ENCODE measurements at places on chromosomes 2 and 18. TPM values are rescaled to one million over a fixed set of nuclear protein-coding genes. Genes with fewer than 3 reads are reported as not detected.

DNA sequence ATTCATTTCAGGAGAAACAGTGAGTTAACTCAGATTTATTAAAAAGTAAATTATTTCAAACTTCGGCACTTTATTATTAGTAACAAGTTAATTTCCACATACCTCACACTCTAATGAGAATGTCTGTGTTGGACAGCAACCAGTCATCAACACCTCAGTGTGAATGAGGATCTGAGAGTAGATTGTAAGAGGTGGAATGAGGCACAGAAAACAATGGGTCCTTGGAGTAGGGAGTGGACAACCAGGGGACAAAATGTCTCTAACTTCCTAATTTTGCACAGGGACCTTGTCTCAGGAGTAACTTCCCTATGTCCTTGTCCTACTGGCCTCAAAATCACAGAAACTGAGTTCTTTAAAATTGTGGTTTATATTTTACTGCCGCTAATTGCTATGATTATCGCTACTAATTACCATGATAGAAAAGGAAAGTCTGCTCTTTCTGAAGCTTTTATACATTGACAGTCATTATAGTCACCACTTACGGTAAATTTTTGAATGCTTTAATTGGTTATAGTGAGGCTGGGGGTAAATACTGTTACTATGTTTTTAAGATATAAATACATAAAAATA is 82.2 kb upstream of the LRPPRC start:
- DNase-seq = no peak

DNA sequence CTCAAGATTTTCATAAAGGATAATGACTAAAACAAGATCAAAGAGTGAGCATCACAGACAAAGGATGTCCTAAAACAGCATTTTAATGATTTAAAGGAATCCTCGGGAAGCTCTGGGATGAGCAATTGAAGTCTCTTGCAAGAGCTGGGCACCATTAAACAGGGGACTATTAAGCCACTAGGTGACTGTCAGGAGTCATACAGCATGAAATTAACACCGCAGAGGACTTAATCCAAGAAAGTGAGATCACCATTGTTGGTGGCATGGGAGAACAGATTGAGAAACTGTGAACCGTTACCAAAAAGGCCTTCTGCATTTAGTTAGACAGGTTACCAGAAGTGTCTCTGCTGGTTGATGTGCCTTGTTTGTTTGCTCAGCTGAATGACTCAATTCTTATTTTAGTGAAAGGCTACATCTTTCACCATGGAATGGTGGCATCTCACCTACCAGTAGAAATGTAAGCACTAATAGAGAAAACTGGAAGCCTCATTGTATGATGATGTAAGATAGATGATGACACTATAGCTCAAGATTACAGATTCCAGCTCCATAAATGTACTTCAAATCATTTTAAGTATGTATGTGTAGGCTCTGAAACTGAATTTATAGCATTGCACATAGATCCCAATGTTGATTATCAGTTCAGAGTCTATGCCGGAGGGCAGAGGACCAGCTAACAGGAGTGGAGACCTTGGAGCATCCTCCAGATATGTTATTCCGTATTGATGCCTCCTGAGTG is 427.6 kb downstream of the SUCLG1 start:
- DNase-seq = no peak

- peak; percentile 57 for DNase-seq
Measured at GRCh38 chr2:177763531-177764265, 308.9 kb downstream of the PDE11A start.

DNA sequence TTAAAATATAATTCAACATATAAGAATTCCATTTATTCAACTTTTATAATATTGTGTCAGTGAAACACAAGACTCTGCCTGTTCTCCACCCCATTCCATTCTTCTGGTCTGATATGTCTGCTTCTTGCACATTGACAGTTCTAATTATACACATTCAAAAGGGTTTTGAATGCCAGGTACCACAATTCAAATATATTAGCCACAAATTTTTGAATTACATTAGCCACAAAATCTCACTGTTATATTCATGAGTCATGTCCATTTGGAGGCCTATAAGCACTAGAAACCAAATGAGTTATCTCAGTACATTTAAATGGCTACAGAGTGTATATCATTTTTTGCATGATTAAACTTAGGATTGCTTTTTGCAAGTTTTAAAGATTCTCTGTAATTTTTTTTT is 72.1 kb downstream of the CCDC150 start:
- DNase-seq = no peak

- no peak for DNase-seq
Measured at GRCh38 chr2:42050703-42051542, 3.1 kb downstream of the PKDCC start.

GRCh38 chr2:55403256-55403998 is 16.2 kb downstream of the CCDC88A start:
- DNase-seq = no peak

ACVR1C gene
- total RNA-seq = 2.2 TPM

DNA sequence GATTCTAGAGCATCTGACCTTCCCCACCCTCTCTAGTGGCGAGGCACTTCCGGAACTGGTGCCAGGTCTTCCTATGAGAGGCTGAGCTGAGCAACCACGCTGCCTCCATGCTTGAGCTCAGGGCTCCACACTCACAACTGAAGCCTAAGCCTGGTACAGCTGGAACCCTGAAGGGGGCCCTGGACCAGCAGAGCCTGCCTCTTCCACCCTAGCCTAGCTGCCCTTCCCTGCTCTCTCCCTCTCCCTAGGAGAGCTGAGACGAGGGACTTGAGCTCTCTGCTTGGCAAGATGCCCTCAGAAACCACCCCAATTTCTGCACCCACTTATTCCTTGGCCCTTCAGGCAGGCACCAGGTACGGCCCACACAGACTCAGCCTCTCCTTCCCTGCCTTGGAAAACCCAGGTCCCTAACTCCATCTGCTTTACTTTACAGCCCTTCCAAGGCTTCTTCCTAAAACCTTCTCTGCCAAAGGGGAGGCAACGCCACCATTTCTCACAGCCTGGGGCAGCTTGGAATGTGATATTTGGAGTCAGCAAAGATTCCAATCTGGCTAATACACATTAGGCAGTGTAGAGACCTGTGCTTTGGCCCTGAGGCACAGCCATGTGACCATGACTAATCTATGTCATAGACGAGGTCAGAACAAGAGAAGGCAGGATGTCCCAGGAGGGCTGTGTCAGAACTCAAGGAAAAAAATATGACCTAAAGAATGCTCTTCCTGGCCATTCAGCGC is 18.8 kb downstream of the COX7A2L start:
- no peak for DNase-seq

DNA sequence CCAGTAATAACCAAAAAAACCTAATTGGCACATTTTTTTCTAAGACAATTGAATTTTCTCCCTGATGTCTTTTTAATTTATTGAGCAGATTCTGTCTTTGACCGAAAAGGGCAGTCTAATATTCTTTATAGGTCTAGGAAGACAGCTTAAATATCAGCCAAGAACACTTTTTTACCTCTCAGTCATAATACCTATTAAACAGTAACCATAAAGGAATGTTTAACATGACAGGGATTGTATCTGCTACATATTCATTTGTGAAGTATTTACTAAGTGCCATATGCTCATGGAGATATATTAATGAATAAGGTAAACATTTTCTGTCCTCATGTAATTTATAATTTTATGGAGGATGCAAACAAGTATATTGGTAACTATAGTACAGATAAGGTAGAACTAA is 3.1 kb upstream of the HTR2B start:
- no peak for DNase-seq

GRCh38 chr2:205628422-205628821 is 53.9 kb upstream of the NRP2 start:
- DNase-seq = no peak

ABCB11 gene
- 68.5 TPM for total RNA-seq

- DNase-seq = no peak
Measured at GRCh38 chr2:5150871-5151270, 541.3 kb upstream of the SOX11 start.

GRCh38 chr2:172551271-172551670 is 4.6 kb upstream of the PDK1 start:
- no peak for DNase-seq

GRCh38 chr2:31139671-31140070 is 1.4 kb upstream of the GALNT14 start:
- DNase-seq = no peak

UGT1A10 gene
- total RNA-seq = 0.45 TPM

DNA sequence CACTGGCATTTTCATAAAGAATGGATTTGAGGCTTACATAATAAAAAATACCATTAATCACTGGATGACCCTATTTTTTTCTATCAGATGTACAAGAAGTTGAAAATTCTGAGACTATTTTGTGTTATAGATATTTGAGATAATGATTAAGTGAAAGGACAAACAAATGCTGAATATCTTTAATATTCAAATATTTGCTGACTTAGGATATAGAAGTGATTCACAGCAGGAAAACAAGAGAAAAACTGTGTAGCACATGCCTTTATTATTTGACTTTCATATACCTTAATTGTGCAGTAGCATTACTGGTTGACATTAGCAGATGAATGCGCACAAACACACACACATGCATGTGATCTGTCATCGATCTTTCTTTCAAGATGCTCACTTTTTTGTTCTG is 766.5 kb downstream of the SATB2 start:
- DNase-seq = no peak

- no peak for DNase-seq
Measured at GRCh38 chr2:218999021-218999880, 6.0 kb upstream of the CRYBA2 start.

GRCh38 chr18:49279041-49279440 is 181.4 kb downstream of the DYM start:
- DNase-seq = no peak

RGPD4 gene
- total RNA-seq = not detected

GRCh38 chr2:263774-264492 is at the start of gene SH3YL1:
Gene SH3YL1, minus strand, starts transcription at chr2:264032. Its CDS starts 48 bp downstream, at chr2:263984.
- no peak for DNase-seq

- no peak for DNase-seq
Measured at GRCh38 chr2:46446871-46447568, 32.3 kb upstream of the TMEM247 start.

DNA sequence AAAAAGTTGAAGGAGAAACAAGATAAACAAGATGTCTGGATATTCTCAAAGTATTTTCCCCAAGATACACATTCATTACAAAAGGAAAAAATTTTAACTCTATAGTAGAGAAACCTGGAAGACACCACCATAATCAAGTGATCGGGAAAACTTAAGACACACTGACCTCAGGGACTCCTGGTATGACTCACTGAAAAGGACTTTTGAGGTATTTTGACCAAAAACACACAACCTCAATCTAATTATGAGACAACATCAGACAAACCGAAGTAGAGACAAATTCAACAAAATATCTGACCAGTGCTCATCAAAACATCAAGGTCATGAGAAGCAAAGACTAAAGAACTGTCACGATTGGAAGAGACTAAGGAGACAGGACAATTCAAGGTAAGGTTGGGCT is 34.7 kb downstream of the LPIN2 start:
- DNase-seq = no peak

FOXD4L1 gene
- total RNA-seq = 0.10 TPM

DNA sequence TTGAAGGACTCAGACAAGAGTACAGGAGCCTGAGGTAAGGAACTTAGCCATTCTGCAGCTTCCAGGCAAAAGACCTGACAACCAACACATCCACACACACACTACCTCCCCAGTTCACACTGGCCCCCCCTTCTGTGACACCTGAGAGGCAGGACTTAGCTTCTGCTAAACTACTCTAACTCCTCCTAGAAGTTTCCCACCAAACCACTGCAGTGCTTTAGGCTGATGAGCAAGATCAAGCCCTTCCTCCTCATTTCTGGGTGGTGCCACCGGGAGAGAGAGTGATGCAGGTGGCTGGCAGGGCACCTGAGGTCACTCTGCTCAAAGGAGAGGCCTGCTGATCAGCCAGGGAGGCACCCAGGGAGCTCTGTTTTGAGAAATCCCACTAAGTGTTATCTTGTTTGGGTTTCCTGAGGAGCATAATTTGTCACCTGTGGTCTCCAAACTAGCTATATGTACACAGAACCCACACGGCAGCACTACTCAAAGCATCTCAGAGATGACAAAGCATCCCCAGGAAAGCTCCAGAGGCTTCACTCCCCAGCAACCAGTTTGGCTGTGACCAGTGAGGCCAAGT is 188.4 kb downstream of the MYO5B start:
- no peak for DNase-seq

GRCh38 chr2:27281855-27282559 is at the start of gene TRIM54:
Gene TRIM54, plus strand, starts transcription at chr2:27282429. Its CDS starts 303 bp downstream, at chr2:27282732.
- no peak for DNase-seq

ADAM17 gene
- 5.4 TPM for total RNA-seq

MPP4 gene
- not detected for total RNA-seq

SKOR2 gene
- not detected for total RNA-seq

DNA sequence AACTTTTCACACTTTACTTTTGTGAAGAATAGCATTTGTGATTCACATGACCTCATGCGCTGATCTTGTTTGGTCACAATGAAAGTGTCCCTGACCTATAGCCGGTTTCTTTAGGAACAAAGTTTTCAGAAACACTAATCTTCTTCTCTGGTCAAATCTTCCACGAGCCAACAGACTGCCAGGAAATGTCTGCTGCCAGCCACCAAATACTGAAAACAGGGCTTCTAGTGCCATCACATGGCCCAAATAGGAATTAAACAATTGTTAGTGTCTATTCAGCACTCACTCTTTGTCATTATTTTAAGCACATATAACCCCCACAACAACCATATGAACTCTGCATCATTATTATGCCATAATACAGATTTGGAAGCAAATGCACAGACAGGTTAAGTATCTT is 286.5 kb upstream of the SYT4 start:
- no peak for DNase-seq

- peak; percentile 44 for DNase-seq
Measured at GRCh38 chr2:95345081-95345562, 48.0 kb downstream of the KCNIP3 start.

GRCh38 chr2:3365219-3365618 is 12.4 kb downstream of the EIPR1 start:
- DNase-seq = no peak

- DNase-seq = no peak
Measured at GRCh38 chr2:196367633-196368032, 196.3 kb upstream of the STK17B start.

PLEKHM3 gene
- total RNA-seq = 8.5 TPM

PLB1 gene
- 0.45 TPM for total RNA-seq

CTAGE1 gene
- total RNA-seq = not detected

DNA sequence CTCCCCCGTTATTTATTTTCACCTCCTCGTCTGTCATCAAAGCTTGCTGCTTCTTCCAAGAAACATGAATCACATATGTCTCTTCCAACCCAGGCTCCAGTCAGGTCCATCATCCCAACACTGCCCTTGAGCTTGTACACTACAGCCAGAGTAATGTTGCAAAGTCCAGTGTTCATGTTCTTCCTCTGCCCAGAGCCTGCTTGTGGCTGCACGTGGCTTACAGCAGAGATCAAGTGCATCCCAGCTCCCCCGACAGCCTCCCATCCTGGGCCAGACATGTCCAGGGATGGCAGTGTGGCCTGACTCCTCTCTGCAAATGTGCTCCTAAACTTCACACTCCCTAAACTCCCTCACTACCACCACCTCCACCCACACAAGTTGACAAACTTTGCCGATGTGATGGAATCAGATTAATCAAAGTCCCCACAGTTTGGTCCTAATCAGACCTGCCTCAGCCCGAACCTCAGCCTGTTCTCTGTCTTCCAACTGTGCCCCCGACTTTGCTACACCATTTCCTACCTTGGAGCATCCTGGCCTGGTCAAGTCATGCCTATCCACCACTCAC is 54.2 kb upstream of the MAPRE3 start:
- no peak for DNase-seq

- peak; percentile 92 for DNase-seq
Measured at GRCh38 chr2:8413589-8414135, 268.2 kb upstream of the ID2 start.
